ENCODE measurements at places on chromosomes 11 and 22. TPM values are rescaled to one million over a fixed set of nuclear protein-coding genes. Genes with fewer than 3 reads are reported as not detected.

The PGA5 gene
- 0.95 TPM for total RNA-seq

The TIGD3 gene
- total RNA-seq = 0.54 TPM

The PAX6 gene
- not detected for total RNA-seq

The MMP13 gene
- not detected for total RNA-seq

The OR56A1 gene
- not detected for total RNA-seq

The TMEM126B gene
- total RNA-seq = 64.3 TPM

The C11orf52 gene
- total RNA-seq = 1.9 TPM

The PHF21A gene
- 35.4 TPM for total RNA-seq

The NCF4 gene
- total RNA-seq = 9.4 TPM

The SLC43A3 gene
- total RNA-seq = 22.4 TPM

The ATL3 gene
- 15.4 TPM for total RNA-seq

The CRACR2B gene
- total RNA-seq = 24.3 TPM

The SLC36A4 gene
- total RNA-seq = 8.0 TPM

The GTSE1 gene
- total RNA-seq = 0.92 TPM

The XPNPEP3 gene
- total RNA-seq = 23.7 TPM

The ADAMTS15 gene
- total RNA-seq = 45.6 TPM

The SLC6A5 gene
- not detected for total RNA-seq

The GCAT gene
- total RNA-seq = 44.1 TPM

The WDR74 gene
- 25.4 TPM for total RNA-seq

The RIMBP3B gene
- 0.08 TPM for total RNA-seq

The RSF1 gene
- total RNA-seq = 34.8 TPM

The NLRP10 gene
- total RNA-seq = not detected

The CNGA4 gene
- total RNA-seq = not detected

The JAML gene
- total RNA-seq = 3.3 TPM

The GAB4 gene
- total RNA-seq = not detected

The GRAP2 gene
- 3.5 TPM for total RNA-seq

The KDM4E gene
- not detected for total RNA-seq

The YAP1 gene
- 92.9 TPM for total RNA-seq

The SLC22A8 gene
- total RNA-seq = not detected

The ZNF280B gene
- total RNA-seq = 0.49 TPM

The RTN4RL2 gene
- 1.6 TPM for total RNA-seq

The EHF gene
- 2.9 TPM for total RNA-seq

The RHOD gene
- total RNA-seq = 62.5 TPM

The TRPM5 gene
- total RNA-seq = not detected

The A4GALT gene
- 81.2 TPM for total RNA-seq

The ME3 gene
- total RNA-seq = 28.9 TPM

The ADM2 gene
- not detected for total RNA-seq

The MMP12 gene
- not detected for total RNA-seq

The SCGB1D2 gene
- 4.0 TPM for total RNA-seq

The APOA1 gene
- total RNA-seq = 5.4 TPM

The TYR gene
- not detected for total RNA-seq

The OR51B5 gene
- not detected for total RNA-seq
